ENCODE measurements at places on chromosomes 12 and 14.

DNA sequence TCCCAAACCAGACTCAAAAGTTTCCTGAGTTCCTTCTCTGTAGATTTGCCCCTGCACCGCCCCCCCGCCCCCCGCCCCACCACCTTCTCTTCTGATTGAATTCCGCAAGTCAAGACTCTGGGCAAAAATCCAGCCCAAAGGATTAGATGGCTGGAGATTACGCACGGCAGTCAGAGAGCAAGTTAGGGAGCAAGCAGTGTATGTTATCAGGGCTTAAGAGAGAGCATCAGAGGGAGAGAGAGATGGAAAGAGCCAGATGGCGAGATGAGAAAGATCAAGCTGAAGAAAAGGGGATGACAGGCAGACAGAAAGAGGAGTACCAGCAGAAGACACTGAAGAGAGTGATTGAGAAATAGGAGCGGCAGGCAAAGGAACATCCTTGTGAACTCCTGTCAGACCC lies 13.9 kb upstream of the ANKRD33 start:
- DNase-seq: no peak

DNA sequence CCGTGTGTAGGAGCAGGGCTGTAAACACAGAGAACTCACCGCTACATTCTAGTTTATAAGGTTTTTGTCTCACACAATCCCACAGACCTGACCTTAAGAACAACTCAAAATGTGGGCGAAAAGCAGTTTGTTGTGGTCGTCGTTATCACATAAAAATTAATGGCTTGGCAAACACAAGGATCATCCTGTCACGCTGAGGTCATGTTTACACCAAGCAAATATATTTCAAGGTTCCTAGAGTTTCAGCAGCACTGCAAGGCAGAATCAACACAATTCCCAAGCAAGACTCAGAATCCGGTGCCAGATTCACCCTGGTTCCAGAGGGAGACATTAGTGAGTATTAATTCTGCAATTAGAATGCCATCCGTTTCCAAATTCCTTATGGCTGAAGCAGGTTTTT lies 30.1 kb upstream of the MAP1LC3B2 start:
- DNase-seq: no peak

- no peak for DNase-seq
Observed at GRCh38 chr14:72476657-72477499, 417.0 kb downstream of the DPF3 start.

DNA sequence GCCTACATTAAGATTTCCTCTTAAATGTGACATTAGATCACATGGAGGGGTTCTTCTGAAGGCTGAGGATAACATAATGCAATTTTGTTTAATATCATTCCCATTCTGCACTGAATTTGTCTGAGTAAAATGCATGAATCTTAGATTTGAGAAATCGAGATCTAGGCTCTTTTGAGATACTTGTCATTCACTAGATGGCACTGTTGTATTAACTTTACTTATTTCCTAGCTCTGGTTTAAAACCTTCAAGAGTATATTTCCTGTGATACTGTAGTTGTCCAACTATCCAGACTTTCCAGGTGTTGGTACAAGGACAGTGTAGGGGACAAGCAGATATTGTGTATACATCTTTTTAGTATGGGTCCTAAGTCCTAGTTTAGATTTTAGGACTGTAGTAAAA lies 91.7 kb upstream of the SEL1L start:
- DNase-seq: peak; percentile 19

DNA sequence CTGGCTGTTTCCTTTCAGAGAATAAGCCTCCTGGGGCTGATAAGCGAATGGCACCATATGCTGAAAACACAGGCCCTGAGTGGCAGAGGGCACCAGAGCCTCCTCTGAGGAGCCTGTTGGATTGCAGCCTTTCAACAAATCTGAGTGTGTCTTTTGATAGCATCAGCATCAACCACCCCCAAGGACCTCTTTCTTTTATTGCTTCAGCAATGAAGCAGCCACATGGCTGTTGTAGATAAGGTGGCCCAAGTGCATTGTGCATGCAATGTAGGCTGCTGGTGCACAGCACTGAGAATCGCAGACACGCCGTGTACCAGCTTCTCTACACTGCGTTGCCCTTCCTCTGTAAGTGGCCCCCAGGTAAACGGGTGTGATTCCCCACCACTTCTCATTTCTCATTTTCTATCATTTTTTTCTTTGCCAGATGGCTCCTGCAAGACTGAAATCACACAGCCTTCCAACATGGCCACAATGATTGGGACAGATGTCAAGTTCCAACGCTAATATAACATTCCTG lies 191.7 kb downstream of the DAD1 start:
- no peak for DNase-seq

DNA sequence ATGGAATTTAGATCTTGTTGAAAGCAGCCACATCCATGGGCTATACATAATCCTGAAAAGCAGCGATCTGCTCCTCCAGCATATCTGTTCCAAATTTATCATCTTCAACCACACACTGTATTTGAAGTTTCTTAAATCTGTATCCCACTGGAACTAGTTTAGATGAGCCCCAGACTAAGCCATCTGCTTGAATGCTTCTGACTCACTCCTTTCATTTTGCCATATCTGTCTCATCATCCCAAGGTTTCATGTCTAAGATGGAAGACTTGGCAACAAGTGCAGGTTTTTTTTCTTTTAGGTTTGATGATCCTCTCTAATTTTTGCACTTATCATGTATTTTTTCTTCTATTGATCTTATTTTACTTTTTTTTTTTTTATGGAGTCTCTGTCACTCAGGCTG lies 54.4 kb upstream of the TMEM263 start:
- no peak for DNase-seq

DNA sequence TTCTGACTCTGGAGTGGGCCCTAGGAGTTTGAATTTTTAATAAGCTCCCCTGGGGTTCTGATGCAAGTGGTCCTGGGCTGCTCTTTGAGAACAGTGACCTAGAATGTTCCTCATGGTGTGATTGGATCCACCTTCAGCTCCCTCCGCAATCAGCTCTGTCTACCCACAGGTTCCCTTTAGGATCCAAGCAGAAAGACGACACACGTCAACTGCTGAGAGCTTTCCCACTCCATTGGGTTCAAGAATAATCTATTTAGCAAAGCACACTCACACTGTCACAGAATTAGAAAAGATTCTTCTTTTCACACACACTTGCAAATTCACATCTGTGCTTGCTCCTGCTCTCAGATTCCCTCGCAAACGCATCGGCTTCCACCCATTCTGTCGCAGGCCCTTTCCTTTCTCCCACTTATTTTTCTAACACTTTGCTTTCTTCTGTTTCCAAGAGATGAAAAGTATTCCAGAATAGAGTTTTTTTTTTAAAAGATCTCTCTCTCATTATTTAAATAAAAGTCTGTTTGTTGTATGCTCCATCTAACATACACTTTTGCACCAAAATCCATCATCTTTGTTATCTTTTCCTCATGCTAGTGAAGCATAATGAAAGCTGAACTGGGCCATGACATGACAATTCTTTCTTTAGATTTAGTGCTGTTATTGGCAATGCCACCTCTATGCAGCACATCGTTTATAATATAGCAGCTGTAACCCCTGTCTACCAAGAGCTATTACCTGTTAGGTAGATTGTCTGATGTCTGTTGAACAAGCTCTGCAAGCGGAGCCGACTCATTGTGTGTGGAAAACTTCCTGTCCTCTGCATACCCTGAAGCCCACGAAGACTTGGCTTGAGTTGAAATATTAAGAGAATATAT lies 73.1 kb downstream of the CACNA1C start:
- DNase-seq: no peak

DNA sequence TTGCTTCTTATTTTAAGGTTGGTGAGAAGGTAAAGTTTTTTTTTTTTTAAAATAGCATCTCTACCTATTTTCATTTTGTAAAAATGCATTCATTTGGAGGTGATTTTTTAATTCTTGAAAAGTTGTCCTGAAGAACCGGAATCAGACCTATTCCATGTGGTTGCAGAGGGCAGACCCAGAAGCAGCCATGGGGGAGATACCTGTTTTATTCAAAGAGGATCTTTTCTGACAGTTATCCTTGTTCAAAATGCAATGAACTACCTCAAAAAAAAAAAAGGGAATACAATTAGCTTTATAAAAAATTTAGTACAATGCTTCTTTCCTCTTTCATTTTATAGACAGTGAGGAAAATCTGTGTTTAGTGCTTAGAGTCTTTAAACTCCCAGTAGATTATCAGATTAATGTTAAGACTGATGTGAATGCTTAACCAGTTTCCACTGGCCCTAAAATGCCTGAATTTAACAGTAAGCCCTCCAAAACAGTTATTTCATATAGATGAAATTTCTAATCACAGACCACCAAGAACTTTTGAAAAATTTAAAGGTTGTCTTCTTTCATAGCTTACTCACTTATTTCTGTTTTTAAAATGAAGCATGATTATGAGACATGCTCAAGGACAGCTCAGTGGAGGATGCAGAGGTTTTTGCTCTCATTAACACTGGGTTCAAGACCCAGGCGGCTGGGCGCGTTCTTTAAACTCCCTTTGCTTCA lies 8.6 kb upstream of the NEMF start:
- DNase-seq: no peak

DNA sequence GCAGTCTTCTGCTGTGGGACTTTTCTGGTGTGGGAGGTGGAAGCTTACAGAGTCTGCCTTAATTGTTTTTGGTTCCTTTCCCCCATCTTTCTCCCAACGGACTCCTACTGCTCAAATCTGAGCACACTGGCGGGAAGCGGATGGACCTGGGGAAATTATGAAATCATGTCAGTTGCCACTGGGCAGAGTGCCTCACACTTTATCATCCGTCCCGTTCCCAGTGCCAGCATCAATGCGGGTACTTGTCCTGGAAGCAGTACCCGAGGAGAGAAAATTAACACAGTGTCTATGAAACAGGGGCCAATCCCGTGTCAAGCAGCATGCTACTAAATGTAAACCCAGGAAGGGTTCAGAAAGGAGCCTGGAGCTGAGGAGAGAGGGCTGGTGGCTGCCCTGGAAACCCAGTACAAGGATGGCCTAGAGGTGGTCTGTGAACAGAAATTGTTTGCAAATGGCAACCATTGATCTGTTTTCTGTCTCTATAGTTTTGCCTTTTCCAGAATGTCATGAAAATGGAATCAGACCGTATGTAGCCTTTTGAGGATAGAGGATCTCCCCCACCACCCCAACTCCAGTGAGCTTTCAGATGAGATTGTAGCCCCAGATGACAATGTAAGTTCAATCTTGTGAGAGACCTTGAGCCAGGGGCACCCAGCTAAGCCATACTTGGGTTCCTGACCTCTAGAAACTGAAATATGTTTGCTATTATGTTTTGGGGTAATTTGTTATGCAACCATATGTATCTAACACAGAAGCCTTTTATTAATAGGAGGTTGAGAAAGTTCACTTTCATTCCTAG lies 908 bp upstream of the CDKL1 start:
- DNase-seq: no peak

- DNase-seq: no peak
Observed at GRCh38 chr14:22520796-22521195, 68.2 kb downstream of the DAD1 start.

DNA sequence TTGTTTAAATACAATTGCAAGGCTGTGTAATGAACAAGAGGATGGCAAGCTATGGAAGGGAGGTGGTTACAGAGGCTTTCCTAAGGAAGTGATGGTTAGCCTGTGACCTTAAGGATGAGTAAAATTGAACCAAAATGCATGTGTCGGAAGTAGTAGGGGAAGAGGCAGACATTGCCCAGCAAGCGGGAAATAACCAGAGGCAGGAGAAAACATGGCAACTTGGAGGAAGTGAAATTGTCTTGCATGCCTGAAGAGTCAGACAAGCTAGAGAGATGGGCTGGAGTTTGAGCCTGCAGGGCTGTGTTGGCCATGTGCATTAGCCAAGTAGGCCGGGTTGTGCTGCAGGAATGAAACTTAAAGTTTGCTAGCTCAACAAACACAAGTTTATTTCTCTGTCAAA lies 96.2 kb downstream of the BTG1 start:
- no peak for DNase-seq

DNA sequence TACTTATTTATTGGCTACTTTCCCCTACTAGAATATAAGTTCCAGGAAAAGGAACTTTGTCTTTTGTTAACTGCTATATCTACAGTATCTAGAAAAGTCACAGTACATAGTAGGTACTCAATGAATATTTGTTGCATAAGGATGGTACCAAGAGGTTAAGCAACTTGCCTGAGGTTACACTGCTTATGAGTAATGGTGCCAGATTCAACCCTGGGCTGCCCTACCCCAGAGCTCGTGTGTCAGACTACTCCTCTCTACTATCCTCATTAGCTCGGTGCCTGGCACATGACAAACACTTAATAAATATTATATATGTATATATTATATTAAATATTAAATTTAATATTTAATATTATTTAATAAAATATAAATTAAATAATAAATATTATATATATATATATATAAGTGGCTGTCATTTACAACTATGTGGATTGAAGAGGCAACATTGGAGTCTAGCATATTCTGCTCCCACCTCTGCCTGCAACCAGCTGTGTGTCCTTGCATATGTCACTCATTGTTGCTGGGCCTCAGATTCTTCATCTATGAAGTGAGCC lies 25.4 kb downstream of the UTP20 start:
- no peak for DNase-seq

DNA sequence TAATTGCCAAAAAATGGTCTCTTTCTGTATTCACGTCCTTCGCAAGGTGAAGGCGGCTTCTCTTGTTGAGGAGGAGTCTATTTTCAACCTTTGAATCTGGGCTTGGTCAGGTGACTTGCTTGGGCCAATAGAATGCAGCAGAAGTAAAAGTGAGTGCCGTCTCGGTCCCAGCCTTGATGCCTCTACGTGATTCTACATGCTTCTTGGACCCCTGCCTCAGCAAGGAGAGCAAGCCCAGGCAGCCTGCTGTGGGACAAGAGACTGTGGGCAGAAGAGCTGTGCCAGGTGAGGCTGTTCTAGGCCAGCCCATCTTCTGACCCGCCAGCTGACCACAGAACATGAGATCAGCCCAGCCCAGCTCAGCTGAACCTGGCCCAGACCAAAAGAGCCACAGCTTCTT lies 39.1 kb upstream of the CCDC63 start:
- no peak for DNase-seq

- DNase-seq: no peak
Observed at GRCh38 chr12:80053051-80053790, 46.1 kb upstream of the OTOGL start.

DNA sequence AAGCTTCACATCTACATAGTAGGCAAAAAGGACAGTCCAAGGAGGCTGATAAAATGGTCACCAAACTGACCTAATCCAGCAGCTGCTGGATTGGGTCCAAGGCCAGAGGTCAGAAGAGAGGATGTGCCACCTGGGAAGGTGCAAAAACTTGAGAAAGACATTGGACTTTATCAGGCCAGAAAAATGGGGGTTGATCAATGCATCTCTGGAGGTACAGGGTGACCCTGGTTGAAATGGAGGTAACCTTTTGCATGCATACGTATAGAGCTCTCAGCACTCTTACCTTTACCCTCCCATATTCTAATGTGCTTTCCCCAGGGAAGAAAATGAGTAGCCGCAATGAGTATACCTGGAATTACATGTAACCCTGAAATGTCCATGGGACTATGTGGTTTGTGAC lies 16.0 kb downstream of the BTG1 start:
- DNase-seq: no peak

DNA sequence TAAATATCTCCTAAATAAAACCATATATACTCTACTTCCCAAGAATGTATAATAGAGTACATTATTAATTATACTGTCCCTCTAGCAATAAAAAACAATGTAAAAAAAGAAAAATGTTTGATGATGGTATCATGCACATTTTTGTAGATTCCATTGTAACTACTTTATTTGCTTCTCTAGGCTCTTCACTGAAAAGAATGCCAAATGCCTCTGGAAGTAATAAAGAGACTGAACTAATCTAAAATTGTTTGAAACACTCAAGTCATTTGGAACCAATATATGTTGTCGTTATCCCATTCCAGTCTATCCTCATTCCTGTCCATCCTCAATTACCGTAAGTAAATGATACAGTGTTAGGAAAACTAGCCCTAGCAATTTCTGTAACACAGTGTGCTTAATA lies 233.6 kb downstream of the C12orf50 start:
- no peak for DNase-seq

GRCh38 chr12:32501835-32502333 lies 102.5 kb downstream of the FGD4 start:
- DNase-seq: peak; percentile 39
